ENCODE measurements at places on chromosomes 5 and 9. TPM values are rescaled to one million over a fixed set of nuclear protein-coding genes. Genes with fewer than 3 reads are reported as not detected.
A peak's percentile ranks its signal among the peaks of the same experiment; 100 is the strongest.

Gene WNT8A
- total RNA-seq: not detected

- DNase-seq: no peak
Observed at GRCh38 chr5:40481241-40481640, 198.5 kb upstream of the PTGER4 start.

GRCh38 chr5:115671939-115672338, 46.1 kb upstream of the TMED7 start:
- no peak for DNase-seq

- no peak for DNase-seq
Observed at GRCh38 chr5:56359809-56360685, 126.9 kb upstream of the ANKRD55 start.

- no peak for DNase-seq
Observed at GRCh38 chr9:78902051-78902450, 605.1 kb downstream of the PSAT1 start.

DNA sequence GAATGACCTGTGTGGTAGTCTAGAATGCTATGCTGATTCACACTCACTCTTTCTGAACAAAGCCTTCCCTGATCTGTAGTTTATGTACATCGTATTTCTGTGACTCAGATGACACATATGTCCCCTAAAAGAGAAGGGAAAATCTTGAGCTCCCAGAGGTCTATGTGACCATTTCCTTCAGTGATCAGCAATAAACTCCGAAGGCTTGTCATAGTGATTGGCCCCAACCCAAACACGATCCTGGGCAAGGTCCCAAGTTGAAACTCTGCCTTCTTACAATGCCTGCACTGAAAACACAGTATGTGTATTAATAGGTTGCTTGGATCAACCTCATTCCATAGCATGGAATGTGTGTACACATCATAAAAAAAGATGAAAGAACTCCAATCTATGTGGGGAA, 685.8 kb downstream of the MAT2B start:
- DNase-seq: peak; percentile 87

GRCh38 chr5:1035421-1036405, 27.1 kb downstream of the NKD2 start:
- DNase-seq: no peak

All from MG63 (cell line).